ENCODE measurements at places on chromosomes 7 and 10.
A peak's percentile ranks its signal among the peaks of the same experiment; 100 is the strongest.

DNA sequence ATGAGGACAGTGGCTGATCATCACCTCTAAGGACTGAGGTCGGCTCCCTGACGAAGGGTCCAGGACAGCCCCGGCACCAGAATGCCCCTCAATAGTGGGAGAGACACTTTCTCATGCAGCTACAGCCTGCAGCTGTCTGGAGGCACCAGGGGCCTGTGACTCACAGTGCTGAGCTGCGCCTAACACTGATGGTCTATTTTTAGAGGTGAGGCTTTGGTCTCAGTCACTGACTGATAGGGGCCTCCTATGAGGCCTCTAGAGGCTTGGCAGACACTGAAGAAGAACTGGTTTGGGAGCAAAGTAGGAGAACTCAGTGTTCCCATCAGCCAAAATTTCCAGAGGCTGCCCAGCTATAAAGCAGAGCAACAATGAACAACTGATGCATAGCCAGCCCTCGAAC, 130.1 kb downstream of the COBL start:
- no peak for DNase-seq

DNA sequence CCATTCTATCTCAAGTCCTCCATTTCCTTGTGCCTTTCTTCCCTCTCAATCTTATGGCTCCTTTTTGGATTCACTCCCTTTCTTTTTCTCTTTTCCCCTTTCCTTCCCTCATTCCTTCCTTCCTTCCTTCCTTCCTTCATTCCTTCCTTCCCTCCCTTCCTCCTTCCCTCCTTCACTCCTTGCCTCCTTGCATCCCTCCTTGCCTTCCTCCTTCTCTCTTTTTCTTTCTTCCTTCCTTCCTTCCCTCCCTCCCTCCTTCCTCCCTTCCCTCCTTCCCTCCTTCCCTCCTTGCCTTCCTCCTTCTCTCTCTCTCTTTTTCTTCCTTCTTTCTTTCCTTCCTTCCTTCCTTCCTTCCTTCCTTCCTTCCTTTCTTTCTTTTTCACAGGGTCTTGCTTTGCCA, 120.1 kb downstream of the SAMD9 start:
- DNase-seq = no peak

DNA sequence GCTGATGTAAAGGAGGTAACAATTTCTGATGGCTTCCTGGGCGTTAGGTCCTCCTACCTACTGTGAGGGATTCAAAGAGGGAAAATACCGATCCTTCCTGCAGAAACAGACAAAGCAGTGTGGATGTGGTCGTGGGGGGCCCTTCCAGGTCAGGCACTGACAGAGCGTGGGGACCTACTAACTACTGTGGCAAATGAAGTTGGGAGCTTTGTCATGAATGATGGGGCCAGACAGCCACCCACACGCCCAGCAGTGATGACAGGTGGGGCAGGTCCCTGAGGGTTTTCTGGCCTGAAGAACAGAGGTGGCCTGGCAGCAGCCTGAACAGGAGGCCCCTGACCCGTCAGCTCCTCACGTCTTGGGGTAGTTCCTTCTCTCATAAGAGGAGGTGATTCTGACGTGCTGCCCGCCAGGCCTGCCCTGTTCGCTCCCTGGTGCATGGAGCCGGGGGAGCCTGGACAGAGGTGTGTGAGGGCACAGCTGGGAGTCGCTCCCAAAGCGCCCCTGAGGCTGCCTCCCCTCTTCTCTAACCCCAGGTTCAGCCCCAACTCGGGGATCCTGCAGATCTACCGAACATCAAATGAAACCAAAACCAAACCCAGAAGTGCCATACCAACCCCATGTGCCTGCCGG, 4.2 kb downstream of the ATP6V0E2 start:
- no peak for DNase-seq

DNA sequence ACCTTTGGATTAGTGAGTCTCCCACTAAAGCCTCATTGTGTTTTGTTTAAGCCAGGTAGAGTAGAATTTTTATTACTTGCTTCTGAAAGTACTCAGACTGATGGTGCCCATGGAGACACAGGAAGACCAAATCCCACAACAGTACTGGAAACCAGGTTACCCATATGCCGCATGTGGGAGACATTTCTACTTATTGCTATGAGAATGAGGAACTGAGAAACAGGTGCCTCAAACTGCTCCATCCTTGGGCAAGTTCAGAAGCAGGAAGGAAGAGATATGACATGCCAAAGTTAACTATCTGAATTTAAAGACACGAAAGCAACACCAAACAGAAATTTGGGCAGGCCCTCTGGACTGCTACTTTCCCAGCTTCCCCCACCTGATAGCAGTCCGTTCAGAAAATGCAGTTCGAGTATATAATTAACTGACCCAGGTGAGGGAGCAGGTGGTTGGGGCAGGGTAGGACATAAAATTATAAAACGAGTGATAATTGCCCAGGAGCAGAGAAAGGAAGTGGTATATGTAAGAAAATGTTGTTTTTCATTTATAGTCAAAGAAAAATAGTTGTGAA, 382.3 kb upstream of the MTPN start:
- no peak for DNase-seq

- no peak for DNase-seq
These were observed 14.4 kb upstream of the PCBD1 start for GRCh38 chr10:70902661-70903261.

DNA sequence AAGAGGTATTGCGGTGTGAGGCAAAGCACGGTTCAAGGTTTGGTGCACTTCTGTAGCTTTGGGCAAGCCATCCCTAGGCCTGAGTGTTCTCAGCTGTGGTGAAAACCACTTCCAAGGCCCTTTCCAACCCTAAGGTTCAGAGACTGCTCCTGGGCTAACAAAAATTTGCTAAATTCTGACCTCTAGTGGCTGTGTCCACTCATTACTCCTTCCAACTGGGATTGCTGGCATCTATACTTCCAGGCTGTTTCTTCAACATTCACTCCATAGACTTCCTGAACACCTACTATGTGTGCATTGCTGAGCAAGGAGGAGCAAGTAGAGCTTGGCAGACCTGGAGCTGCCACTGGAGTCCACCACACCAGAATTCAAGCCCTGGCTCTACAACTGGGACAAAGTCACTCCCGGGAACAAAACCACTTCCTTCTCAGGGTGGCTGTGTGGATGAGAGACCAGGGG, 29.3 kb upstream of the SH3PXD2A start:
- no peak for DNase-seq

DNA sequence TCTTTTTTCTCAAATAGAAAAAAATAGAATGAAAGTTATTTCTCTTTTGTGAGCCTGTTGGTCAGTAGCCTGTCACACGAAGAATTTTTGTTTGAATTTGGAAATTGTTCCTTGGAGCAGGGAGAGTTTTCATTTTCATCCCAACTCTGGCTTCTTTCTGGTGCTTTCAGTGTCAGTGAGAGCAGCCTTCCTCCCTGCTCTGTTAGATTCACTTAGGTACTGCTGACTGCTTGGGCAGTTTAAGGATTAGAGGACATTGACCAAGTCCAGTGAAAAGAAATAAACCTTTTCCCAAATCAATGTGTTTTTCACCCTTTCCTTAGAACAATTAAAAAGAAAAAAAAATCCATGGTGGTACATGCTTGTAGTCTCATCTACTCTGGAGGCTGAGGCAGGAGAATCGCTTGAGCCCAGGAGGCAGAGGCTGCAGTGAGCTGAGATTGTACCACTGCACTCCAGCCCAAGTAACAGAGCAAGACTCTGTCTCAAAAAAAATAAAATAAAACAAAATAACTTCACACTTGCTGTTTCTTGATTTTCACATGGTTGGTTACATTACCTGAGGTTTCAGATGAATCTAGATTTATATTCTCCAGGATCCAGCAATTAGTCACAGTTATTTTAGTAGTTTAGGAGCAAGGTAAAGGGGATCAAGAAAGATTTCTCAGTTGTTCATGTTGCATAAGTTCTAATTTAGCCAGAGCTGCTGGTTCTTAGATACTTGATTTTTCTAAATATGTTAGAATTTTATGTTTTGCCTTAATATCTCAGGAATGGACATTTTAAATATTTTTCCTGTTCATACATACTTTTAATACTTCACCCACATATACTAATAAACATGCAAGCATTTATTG, 63.1 kb downstream of the ZNRF2 start:
- no peak for DNase-seq

- DNase-seq = peak; percentile 42
These were observed 816 bp downstream of the TECPR1 start for GRCh38 chr7:98251231-98251600.

DNA sequence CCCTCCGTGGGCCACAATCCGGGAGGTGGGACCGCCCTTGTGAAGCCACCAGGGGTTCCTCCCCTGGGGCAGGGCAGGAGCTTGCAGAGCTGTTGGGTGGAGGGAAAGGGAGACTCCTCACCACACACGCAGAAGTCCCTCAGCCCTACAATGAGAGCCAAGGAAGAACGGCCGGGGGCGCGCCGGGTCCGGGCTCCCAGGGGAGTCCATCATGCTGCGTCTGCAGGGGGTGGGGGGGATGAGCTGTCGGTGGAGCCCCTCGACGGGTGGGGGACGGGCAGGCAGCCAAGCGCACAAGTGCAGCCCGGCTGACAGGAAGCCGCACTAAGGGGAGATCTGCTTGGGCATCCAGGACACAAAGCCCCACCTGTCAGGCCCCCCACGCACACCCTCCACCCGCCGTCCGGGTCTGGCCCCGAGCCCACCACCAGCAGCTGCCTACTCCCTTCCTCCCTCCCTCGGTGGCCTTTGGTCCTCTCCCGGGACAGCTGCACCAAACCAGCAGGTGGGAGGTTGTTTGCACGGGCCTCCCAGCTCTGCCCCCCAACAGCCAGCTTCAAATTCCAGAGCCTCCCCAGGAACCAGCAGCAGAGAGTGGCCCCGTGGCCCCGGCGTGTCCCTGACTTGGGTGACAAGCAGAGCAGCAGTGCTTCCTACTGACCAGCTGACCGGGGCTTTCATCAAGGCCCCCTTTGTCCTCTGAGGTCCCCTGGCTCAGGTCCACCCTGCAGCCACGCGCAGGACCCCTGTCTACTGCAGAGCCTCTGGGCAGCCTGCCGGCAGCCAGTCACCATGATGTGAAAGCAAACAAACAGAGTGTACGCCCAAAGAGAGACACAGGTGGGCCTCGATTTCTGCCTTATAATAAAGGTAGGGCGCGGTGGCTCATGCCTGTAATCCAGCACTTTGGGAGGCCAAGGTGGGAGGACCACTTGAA, 50.3 kb downstream of the HIP1 start:
- no peak for DNase-seq

DNA sequence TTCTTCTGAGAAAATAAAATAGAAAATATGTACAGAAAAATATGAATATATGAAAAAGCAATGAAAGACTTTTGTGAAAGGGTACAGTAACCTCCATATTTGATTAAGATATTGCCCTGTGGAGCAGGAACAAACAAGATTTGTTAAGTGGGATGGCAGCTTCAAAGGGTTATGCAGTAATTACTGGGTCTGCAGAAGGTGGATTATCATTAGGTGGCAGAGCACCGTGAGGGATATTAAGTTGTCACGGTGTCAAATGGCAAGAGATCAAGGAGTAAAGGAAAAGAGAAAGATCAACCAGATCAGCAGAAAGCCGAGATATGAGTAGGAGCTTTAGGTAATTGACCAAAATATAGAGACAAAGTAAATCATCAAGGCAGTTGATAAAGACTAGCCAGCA, 44.1 kb downstream of the DGKB start:
- no peak for DNase-seq

DNA sequence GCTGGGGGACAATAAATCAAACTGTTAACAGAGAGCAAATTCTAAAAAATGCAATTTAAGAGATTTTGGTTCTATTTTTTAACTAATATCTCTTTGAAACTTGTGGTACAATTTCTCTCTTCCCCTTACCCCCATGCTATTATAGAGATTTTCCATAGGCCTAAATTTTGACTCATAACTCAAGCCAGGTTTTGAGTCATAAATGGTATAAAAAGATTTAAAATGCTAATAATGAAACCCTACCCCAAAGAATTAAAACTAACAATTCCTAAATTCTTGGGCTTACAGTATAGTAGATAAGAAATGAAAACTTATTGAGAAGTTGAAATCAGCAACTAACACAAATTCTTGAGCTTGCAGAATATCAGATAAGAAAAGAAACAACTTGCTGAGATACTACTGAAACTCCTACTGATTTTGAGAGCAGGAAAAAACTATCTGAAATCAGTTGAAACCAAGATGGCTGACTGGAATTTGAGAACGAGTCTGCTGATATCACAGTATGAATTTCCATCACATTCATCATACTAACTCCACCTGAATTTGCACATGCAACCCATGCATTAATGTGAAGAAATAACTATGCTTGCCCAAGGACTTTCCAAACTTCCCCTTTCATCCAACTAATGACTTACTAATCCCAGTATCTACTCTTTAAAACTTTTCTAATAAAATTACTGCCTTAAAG, 36.3 kb downstream of the POT1 start:
- DNase-seq = no peak

DNA sequence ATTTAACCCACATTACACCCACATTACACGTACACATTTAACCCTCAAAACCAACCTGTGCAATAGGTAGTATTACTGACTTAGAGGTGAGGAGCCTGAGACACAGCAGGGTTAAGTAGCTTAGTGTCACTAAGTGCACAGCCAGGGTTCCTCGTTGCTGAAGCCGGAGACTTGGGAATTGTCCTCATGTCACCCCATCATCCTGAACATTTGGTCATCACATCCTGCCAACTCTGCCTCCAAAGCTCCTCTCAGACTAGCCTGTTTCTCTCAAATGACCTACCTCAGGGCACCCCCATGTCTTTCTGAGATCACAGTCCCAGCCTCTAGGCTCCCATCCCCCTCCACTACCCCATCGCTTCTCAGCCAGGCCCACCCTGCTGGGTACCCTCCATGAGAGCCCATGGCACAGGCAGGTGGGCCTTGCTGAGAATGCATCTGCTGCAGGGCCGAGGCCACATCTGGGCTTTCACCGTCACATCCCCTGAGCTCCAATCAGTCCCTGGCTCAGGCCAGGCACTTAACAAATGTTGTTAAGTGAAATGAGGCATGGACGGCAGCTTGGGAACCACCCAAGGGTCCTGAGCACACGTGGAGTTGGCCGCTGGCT, 21.1 kb upstream of the PCBD1 start:
- no peak for DNase-seq

GRCh38 chr10:124179308-124180043, 86.1 kb upstream of the CHST15 start:
- no peak for DNase-seq

- no peak for DNase-seq
These were observed 9.4 kb upstream of the HPS1 start for GRCh38 chr10:98456043-98456570.

GRCh38 chr10:14645239-14645960, 129.3 kb downstream of the FAM107B start:
- no peak for DNase-seq

DNA sequence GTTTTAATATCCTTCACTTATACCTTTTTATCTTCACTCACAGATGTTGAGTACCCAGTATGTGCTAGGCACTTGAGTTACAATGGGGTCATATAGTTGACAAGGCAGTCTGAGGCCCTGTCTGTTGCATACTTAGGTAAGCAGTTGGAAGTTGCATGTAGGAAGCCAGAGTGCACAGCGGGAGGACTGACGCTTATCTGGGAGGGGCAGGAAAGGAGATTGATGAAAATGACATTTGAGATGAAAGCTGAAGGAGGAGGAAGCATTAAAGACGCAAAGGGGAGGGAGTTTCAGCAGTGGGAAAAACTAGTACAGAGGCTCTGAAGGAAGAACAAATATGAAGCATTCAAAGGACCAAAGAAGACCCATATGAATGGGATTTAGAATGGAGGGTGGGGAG, 266.2 kb downstream of the HTR7 start:
- no peak for DNase-seq

GRCh38 chr10:31299119-31299518, 19.9 kb upstream of the ZEB1 start:
- DNase-seq = no peak

- DNase-seq = no peak
These were observed 19.4 kb upstream of the ANTXRL start for GRCh38 chr10:46267132-46267985.

GRCh38 chr7:17274551-17275245, 23.8 kb upstream of the AHR start:
- DNase-seq = no peak

GRCh38 chr10:131046194-131046593, 265.3 kb downstream of the TCERG1L start:
- DNase-seq = no peak
